ENCODE measurements at places on chromosomes 4 and X.

DNA sequence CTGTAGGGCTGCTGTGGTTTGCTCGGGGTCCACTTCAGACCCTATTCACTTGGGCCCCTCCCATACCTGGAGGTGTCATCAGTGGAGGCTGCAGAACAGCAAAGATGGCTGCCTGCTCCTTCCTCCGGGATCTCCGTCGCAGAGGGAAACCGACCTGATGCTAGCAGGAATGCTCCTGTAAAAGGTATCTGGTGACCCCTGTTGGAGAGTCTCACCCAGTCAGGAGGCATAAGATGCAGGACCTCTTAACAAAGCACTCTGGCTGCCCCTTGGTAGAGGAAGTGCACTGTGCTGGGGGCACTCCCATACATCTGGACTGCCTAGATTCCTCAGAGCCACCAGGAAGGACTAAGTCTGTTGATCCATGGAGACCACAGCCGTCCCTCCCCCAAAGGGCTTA, 296.9 kb downstream of the GRID2 start:
- no peak for DNase-seq

GRCh38 chrX:40394302-40394701, 186.5 kb upstream of the ATP6AP2 start:
- DNase-seq: no peak

DNA sequence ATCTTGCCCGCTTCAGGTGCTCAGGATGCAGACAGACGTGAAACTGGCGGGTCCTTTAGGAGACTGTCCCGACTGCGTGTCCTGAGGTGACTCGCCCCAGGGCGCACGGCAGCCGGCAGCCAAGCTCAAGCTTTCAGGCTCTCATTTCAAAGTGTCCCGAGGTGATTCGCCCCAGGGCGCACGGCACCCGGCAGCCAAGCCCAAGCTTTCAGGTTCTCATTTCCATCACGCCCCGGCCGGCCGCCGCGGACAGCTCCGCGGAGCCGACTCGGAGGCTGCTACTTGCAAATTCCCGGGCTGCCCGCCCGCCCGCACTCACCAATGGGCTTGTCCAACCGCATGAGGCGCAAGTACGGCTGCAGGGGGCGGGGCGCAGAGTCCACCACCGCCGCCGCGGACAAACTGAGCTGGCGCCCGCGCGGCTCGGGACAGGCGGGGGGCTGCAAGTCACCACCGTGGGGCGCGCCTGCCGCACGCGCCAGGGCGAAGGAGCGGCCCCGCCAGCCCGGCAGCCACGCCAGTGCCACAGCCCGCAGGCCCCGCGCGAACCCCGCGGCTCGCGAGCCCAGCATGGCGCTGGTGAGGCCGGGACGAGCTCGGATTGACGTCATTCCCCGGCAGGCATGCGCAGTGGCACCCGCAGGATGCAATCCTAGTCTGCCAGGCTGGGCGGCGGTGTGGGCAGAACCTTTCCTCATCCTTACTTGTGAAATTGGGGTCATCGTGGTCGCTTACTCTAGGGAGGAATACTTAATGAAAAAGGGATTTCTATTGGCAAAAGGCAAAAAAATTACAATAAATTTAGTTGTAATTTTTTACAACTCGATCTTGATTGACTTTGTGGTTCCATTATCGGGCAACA, at the start of gene COQ2:
TSS of gene COQ2 (minus strand) at position 606 of the 862 bp plus-strand sequence. CDS start at position 572, 34 bp downstream.
- DNase-seq: peak; percentile 95

DNA sequence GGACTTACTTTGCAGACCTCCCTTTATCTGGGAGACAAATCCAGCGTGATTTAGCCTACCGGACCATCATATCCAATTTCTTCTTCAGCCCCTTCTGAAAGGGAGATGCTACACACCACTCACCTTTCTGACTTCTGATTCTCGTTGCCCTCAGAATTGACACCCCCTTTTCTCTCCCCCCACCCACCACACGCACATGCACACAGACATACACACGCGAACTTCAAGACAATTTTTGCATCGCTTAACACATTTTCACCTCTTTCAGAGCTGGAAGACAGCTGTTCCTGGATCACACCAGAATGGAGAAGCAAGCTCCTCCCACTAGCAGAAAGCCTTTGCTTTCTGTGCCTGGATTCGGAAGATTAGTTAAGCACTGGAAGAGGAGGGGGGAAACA, 1.0 kb upstream of the SNCA start:
- no peak for DNase-seq

GRCh38 chr4:68708566-68708965, 38.1 kb upstream of the UGT2B15 start:
- no peak for DNase-seq

DNA sequence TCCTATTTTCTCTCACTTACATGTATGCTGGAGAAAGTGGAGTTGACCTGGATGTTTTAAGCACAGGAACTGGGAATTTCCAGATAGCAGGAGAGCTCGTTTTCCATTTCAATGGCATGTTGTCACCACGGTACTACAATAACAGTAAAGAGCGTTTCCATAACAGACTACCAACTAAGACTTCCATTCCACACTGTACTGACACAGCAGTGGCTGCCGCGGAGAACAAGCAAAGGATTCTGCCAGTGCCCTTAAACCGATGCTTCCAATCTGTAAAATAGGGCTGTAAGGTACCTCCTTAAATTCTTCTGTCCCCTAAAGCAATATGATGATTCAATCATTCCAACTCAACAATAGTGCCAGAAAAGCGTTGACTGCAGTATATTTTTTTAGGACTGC, 143.9 kb downstream of the KLHL13 start:
- DNase-seq: no peak

DNA sequence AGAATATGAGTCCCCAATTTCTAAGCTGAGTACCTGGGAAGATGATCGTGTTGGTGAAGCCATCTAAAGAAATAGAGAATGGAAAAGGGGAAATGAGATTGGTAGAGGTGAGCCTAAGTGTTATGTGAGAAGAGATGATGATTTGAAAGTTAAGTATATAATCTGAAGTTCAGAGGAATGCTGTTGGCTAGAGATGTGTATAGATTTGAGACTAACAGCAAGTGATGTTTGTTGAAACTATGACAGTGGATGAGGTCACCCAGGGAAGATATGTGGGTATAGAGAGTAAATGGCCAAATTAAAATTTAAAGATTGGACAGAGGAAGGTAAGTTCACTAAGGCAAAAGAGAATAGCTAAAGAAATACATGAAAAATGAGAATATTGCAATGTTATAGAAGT, 324.2 kb downstream of the MAPK10 start:
- DNase-seq: no peak

- peak; percentile 37 for DNase-seq
Observed at GRCh38 chrX:40008791-40009461, 88.8 kb downstream of the BCOR start.

DNA sequence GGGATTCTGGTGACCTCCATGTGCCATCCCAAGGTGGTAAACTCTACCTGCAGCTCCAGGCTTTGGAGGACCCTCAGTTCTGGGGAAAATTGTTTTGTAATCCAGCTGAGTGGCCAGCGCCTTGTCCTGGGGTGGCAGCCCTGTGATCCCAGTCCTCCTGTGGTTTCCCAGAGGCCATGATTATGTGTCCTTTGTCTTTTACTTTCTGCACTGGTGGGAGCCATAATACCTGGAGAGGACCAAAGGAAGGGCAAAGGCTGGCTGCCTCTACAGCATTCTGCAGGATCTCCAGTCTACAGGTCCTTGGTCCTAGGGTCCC, 64.0 kb downstream of the NBDY start:
- no peak for DNase-seq

GRCh38 chrX:140765043-140765784, 55.7 kb downstream of the LINC00632 start:
- no peak for DNase-seq

DNA sequence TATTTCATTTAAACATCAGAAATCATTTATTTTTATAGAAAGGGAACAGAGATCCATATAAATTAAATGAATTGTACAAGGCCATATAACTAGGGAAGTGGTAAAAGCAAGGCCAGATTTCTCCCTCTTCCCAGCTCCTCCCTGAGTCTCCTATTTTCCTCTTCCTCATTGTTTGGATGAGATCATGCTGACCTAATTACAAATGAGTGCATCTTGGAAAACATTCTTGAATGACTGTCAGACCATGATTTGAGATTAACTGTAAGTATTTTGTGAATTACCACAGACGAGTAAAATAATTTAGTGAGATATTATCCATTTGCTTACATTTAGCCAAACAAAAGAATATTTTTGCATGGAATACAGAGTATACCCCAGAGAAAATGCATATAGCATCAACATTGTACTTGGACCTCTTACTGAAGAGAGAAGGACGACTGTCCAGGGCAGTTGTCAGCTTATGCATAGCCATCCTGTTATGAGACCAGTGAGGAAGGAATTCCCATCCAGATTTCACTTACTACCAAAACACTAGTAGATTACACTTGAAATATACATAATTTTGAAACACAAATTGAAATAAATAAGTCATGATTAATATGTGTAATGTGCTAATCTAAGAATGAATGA, 47.3 kb downstream of the SLAIN2 start:
- no peak for DNase-seq

DNA sequence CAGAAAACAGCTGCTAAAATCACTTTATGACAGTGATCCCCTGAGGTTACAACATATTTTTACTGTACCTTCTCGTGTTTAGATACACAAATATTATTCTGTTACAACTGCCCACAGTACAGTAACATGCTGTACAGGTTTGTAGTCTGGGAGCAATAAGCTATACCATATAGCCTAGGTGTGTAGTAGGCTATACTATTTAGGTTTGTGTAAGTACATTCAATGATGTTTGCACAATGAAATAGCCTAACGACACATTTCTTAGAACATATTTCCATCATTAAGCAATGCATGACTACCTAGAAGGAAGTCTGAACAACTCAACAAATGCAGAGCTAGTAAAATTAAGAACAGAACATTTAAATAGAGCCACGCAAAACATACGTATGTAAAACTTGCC, 112.7 kb downstream of the ZAR1 start:
- DNase-seq: no peak

GRCh38 chr4:55125763-55126541, 557 bp upstream of the KDR start:
- DNase-seq: no peak

DNA sequence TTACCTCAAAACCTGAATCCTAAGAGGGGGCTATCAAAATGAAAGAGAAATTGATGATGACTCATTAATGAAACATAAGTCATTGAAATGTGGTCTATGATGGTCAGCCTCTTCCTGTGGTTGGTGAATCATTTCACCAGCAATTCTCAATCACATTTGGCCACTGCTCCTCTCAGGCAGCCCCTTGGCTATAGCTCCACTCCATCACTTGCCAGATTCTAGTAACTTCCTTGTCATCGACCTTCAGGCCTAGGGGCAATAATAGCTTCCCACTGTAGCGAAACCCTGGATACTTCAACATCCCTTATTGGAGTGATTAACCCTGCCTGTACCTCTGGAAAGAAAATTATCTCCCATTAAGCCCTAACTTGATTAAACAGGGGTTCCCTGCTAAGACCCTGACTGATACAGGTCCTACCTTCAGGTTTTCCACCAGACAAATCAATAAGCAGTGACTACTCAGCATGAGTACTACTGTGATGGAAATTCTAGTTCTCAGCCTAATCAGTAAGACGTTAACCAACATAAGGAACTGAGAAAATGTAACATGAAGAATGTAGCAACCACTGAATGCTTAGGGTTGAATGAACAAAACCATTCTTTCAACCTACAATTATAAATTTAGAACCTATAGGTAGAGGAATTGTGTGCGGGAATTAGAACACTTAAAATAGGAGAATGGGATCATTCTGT, 30.4 kb downstream of the ADH7 start:
- DNase-seq: peak; percentile 29

- no peak for DNase-seq
Observed at GRCh38 chr4:176286728-176287127, 17.7 kb upstream of the ASB5 start.

DNA sequence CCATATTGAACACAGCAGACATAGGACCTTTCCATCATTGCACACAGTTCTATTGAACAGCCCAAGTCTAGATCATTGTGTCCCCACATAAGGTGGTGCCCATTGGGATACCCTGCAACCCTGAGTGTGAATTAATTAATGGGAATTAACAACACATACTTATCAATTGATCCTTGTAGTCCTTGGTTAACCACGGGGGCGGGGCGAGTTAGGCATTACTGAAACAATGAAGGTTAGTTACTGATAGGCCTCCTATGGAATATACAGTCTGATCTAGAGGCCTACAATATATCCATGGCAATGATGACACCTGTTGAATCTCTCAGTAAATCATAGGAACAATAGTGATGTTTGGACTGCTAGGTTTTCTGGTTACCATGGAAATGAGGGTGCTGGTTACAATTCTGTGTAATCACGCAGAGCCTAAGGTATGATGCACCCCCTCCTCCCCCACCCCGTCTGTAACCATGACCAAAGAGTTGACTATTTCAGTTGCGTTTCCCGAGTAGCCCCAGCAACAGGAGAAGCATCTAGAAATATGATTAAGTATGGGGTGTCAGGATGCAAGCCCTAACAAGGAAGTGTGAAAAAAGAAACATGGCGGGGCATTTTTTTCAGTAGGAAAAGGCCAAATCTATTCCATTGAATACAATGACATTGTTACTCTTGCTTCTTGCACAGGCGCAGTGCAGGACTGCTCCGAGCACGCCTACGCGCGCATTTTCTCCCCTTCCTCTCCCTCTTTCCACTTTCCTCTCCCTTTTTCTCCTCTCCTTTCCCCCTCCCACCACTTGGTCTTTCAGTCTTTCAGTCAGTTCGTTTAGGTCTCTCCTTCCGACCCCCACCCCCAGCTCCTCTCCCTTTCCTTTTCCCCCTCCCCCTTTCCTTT, 677 bp upstream of the NONO start:
- DNase-seq: peak; percentile 43

DNA sequence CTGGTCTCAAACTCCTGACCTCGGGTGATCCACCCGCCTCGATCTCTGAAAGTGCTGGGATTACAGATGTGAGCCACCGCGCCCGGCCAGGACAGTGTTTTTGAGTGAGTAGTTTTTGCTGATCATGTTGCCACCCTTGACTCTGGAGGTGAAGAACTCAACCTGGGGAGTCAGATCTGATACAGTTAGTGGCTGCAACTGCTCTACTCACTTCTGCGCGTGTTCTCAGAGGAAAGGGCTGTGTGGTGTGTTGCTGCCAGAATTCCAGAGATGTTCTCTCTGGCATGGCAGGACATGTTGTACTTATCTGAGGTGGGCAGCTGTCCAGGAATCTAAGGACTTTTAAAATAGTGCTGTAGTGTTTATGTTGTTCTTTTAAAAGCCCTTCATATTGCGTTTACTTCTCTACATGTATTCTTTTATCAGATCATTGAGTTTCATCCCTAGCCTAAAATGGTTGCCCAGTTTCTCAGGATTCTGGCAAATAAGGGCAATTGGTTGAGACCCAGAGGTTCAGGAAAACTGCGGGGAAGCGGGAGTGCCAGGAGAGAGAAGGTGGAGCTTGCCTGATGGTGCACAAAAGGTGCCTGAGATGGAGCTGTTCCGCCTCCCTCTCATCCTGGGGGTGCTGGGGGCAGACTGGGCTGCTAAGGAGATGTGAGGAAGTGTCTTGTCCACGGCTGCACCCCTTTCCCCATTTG, 97.7 kb downstream of the ARHGAP10 start:
- DNase-seq: no peak

- peak; percentile 48 for DNase-seq
Observed at GRCh38 chrX:54358424-54359211, 772 bp upstream of the WNK3 start.

- DNase-seq: no peak
Observed at GRCh38 chr4:181061787-181062186, 1181.4 kb upstream of the TENM3 start.
